ENCODE measurements at places on chromosomes 2 and 18.

DNA sequence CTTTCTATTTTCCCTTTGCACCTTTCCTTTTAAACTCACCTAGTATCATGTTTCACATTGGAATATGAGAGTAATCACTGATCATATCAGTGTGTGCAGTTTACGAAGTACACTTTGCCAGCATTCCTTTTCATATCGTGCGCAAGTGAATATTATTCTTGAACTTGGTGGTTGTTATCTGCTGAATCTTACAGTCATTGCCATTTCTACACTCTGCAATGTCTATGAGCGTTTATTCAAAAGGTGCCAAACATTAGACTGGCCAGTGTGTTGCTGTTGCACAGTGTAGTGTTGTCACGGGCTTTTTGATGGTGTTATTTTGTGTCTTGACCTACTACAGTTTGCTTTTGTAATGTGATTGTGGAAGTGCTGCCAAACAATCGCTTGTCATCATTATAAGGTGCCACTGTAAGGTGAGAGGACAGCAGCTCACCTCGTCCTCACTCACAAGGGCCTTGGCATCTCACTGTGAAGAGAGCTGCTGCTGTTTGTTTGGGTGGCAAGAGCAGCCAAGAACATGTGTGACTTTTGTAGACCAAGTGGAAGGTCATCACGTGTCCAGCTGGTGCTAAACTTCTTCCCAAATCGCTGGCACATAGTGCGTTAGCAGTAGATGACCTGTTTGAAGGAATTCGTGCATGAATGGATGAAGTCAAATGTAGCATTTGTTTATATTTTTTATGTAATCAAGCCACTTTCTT is 113.3 kb downstream of the MYO1B start:
- peak; percentile 42 for DNase-seq

- DNase-seq = no peak
Observed at GRCh38 chr2:38336621-38337020, 40.5 kb downstream of the ATL2 start.

GRCh38 chr2:151729415-151729811 is 4.9 kb downstream of the NEB start:
- no peak for DNase-seq

DNA sequence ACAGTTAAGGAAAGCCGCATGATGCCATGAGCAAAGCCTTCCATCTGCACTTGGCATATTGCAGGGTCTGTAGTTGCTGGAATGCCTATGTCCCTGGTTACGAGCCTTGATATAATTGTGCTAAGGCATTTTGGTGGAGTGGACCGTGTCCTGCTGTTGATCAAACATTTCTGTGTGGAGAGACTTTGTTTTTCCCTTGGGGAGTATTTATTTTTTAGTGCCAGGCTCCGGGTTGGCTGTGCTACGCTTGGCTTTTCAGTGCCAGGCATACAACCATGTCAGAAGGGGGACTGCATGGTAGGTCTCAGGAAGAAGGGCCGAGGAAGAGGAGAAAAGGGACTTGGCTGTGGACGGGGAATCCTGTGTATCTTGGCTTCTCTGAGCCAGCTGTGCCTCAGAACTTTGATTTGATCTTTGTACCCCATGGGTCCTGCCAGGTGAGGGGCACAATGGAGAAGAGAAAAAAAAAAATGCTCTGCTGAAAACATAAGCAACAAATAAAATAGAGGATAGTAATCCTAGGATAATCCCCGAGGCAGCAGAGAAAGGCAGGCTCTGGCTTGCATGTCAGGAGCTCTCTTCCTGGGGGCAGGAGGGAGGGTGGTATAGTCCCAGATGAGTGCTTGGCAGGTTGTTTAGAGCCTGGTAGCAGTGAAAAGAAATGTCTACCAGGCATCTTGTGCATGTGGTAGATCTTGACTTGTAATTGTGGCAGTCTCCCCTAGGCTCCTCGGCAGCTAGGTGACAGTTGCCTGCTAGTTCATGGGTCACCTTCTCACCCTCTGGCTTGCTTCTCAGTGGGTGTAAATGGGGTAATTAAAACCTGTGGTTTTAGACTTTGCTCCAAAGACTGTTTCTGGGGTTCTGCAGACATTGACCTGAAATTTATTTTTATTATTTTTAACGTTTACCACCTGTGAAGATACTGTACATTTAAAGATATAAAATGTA is 233.0 kb downstream of the NEDD4L start:
- no peak for DNase-seq

- DNase-seq = no peak
Observed at GRCh38 chr2:229971298-229971790, 49.0 kb downstream of the FBXO36 start.

GRCh38 chr2:144825331-144826020 is 305.6 kb upstream of the ZEB2 start:
- DNase-seq = no peak

GRCh38 chr2:161228511-161229240 is 68.4 kb downstream of the TANK start:
- peak; percentile 96 for DNase-seq

GRCh38 chr18:44705075-44705675 is 24.5 kb downstream of the SETBP1 start:
- no peak for DNase-seq

DNA sequence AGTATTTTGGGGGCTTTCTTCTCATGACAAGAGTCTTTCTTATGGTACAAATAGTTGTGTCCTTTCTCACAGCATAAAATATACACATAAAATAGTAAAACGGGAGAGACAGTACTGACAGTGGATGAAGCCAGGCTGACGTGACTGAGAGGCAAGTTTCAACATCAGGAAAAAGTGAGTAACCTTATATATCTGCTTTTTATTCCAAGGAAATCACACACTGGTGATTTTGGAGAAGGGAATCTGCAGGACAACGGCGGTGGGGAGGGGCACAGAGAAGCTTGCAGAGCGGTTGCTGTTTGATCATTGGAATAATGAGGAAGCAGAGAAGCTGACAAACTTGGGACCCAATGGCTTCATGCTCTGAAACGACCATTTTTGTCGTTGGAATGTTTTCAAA is 130.6 kb upstream of the ZNF236 start:
- DNase-seq = no peak

- no peak for DNase-seq
Observed at GRCh38 chr2:86487062-86487461, 45.9 kb downstream of the KDM3A start.

DNA sequence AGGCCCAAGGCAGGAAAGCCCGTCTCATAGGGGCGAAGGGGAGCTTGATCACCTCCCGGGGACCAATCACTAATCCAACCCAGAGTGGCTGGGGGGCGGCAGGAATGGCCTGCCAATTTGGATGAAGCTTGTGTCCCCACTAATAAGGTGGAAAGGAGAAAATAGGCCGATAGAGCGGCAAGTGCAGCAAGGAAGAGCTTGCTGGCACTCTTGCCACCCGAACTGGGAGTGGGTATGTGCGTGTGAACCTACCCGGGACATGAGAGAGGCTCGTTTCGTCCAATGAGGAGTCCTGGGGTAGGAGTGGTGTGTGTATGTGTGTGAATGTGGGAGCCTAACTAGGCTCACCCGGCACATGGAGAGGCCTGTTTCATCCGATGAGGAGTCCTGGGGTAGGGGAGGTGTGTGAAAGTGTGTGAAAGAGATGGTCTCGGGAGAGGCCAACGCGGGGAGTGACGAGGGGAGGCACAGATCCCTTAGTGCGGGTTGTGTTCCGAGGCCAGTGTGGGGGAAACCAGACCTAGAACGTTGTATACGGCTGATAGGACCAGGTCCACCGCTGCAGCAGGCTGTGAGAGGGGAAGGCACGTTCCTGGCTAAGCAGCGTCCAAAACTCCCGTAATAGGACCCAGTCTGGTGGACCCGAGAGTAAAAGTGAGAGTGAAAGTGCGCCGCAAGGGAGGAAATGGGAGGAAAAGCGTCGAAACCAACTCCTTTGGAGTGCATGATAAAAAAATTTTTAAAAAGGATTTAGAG is 47.1 kb upstream of the SELENOI start:
- DNase-seq = no peak

- no peak for DNase-seq
Observed at GRCh38 chr2:76748581-76749296, 773.4 kb downstream of the LRRTM4 start.

- no peak for DNase-seq
Observed at GRCh38 chr2:204135752-204136151, 199.2 kb downstream of the ICOS start.

GRCh38 chr2:8307606-8308180 is 374.2 kb upstream of the ID2 start:
- peak; percentile 82 for DNase-seq

DNA sequence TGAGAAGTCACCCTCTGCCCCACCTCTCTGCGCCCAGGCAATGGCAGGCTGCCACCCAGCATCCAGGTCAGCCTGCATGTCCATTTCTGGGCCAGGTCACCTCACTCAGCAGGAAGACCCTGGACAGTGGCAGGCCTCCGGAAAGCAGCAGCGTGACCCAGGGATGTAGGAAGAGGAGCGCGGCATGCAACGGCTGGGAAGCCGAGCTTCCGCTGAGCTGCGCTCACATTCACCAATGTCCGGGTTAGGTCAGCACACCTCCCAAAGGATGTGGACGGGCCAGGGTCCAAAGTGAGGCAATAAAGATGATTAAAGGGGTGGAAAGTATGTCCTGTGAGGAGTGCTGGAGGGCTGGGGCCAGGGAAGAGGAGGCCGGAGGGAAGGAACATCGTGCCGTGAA is 174.5 kb downstream of the CTIF start:
- DNase-seq = no peak

- no peak for DNase-seq
Observed at GRCh38 chr2:237258116-237258515, 155.8 kb downstream of the COL6A3 start.

DNA sequence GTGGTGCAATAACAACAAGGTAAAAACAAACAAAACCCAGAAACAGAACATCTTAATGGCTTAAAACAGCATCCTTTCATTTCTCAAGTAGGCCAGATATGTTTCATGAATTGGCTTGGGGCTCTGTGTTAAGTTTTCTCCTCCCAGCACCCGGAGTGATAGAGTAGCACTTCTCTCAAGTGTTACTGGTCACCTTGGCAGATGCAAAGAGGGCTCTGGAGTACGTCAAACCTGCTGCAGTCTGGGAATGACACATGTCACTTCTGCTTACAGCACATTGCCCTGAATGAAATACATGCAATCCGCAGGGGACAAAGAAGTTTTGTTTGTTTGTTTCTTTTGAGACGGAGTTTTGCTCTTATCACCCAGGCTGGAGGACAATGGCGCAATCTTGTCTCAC is 639.3 kb downstream of the CNTNAP5 start:
- DNase-seq = no peak

GRCh38 chr2:10486601-10487079 is 38.5 kb upstream of the ODC1 start:
- no peak for DNase-seq

- DNase-seq = no peak
Observed at GRCh38 chr18:36649205-36649604, 179.6 kb downstream of the TPGS2 start.

GRCh38 chr2:2879781-2880180 is 497.8 kb downstream of the EIPR1 start:
- DNase-seq = no peak

DNA sequence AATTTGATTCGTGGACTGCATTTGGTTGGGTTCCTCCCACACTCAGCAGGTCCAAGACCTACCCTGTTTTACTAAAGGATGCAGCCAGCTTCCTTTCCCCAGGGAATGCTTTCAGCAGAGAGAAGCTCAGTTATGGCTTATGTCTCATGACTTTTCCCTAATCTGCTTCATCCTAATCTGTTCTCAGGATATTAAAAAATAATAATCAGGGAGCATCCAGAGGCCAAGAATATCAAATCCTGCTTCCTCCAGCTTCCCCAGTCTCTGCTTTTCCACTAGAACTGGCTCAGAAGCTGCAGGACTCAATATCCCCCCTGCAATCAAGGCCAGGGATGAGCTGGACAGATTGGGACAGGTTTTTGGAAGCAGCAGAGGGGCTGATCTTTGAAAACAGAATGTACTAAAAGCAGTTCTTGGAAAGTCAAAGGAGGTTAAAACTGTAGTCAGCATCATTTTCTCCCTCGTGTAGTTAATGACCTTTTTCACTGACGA is 326.9 kb upstream of the TNP1 start:
- DNase-seq = no peak

GRCh38 chr2:86025229-86025820 is 80.4 kb downstream of the POLR1A start:
- peak; percentile 24 for DNase-seq

DNA sequence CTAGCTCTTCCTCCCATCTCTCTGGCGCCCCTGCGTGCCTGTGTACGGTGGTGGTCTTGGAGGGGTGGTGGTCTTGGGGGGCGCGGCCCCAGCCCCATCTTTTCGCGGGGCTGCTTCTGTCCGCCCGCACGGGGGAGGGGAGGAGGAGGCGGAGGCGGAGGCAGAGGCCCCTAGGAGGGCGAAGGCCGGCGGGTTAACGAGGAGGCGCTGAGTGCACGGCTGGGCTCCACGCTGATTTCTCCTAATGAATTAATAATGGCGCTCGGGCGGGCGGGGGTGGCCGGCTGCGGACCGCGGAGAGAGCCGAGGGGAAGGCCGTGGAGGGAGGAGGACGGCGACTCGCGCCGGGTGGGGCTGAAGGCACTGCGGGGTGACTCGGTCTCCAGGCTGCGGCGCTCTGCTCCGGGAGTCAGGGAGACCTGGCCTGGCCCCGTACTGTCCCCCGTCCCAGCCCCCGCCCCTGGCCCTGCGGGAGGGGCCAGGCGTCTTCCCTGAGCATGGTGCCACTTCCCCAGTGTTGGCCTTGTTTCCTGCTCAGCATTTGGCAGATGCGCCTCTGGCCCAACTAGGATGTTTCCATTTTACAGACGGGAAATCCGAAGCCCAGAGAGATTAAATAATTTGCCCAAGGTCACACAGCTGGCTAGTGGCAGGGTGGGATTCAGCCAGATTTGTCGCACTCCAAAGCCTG is 6.0 kb downstream of the GAREM2 start:
- DNase-seq = peak; percentile 17

GRCh38 chr18:32251466-32251865 is 61.6 kb downstream of the MEP1B start:
- no peak for DNase-seq

- DNase-seq = peak; percentile 80
Observed at GRCh38 chr2:233384811-233385488, 30.7 kb downstream of the DGKD start.

DNA sequence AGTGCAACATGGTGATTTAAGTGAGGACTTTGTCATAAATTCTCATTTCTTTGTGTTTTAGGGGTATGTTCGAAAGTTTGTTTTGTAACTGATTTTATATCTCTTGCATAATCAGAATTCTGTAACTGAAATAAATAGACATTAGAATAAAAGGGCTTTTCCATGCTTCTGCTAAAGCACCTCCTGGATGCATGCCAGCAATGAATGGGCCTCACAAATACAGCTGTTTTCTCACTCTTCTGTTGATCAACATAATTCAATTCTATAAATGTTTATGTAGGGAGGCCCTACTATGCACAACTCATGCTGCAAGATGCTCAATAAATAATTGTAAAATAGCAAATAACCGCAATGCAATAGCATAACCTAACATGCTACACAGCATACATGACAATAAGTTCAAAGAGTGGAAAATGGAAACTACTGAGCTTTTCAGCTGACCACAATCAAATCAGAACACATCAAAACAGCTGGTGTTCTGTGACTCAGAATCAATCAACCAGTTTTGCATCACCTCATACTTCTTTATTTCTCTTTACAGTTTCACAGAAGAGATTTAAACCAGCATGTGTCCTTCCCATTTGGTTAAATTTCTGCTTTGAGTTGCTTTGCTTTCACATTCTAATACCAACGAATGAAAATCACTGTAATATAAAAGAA is 11.0 kb downstream of the CDH7 start:
- no peak for DNase-seq
